ENCODE measurements at places on chromosomes 1 and 21.

GRCh38 chr21:36934864-36935420, 31.5 kb downstream of the HLCS start:
- no peak for DNase-seq

DNA sequence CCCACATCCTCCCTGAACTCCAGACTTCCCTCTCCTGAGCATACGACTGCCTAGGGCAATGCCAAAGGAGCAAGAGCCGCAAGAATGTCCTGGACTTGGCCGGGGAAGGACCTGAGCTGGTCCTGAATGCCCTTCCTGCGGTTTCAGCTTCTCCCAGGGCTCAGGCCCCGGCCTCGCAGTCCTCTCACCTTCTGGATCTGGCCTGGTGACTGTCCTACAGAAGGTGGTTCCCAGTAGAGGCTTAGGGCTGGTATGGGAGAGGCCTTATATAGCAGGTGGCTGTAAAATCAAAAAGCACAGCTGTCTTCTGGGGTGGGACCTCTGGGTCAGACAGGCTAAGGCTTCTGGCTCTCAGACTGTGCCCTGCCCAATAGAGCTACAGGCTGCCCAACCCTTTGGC, at the start of gene LYPD8:
Gene LYPD8, minus strand, starts transcription at position 243 of the 400 bp plus-strand sequence. CDS start 4,678 bp downstream, outside the sequence.
- DNase-seq: no peak

DNA sequence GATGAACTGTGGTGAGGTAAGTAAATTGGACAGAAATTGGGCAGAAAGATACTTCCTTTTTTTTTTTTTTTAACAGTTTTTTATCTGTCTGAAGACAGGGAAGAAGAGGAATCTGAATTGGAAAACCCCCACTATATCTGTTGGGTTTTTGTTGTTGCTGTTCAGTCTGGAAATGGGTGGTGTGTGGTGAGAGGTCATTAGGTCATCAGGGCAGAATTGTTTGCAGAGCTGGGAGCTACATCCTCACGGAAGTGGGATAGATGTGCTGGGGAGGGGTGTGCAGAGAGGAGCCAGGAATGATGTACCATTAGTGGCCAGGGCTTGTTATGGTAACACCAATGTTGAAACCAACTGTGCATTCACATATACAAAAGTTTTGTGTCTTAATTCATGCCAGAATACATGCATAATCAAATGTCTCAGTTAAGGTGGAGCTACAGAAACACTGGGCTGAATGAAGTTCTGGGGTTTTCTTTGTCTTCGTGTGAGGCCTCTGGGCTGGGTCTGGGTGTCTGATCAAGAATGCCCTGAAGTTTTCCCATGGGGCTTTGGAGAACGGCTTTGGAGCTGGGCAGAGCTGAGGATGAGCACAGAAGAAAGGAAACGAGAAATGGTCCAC, 12.4 kb downstream of the USP25 start:
- DNase-seq: no peak

DNA sequence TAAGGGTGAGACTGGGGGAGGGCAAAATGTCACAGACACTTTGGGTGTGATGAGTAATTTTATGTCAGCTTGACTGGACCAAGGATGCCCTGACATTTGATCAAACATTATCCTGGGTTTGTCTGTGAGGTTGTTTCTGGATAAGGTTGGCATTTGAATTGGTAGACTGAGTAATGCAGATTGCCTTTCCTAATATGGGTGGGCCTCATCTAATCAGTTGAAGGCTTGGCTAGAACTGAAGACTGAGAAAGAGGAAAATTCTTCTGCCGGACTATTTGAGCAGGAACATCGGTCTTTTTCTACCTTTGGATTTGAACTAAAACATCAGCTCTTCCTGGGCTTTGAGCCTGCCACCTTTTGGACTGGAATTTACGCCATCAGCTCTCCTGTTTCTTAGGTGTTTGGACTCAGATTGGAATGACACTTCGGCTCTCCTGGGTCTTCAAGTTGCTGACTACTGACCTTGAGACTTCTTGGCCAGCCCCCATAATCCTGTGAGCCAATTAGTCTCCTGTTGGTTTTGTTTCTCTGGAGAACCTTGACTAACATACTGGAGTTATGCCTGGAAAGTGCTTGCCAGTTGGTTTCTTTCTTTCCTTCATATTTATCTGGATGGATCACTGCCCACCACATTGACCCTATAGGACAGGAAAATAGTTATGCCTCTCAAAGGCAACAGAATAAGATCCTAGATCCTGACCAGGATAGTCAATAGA, 44.9 kb upstream of the HLX start:
- no peak for DNase-seq

DNA sequence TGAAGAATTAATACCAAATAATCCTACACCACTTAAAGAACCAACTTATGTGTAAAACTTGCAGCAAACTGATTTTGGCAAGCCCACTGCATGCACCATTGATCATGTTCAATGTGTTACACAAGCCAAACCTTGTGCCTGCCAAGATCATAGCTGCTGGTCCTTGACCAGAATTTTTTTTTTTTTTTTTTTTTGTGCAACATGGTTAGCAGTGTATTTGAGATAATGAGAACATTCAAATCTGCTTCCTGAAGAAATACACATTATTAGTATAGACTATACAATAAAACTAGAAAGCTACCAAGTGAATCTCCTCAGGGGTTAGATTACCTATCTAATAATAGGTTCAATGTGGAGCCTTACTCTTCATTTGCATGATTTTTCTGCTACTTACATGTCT, 421.0 kb downstream of the MRPL39 start:
- DNase-seq: no peak

DNA sequence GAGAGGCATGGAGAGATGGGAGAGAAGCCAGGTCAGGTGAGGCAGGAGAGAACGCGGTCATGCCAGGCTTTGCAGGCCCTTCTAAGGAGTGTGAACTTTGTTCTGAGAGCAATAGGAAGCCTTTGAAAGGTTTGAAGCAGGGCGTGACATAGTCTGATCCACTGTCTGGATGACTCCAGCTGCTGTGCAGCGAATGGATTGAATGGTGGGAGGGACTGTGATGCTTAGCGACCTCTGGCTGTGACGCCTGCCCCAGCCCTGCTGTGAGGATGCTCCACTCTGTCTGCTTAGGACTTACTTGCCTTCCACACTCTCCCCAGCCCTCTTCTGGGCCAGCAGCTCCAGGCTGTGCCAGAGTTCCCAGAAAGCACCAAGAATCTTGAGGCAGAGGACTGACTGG, 41.8 kb upstream of the POU3F1 start:
- DNase-seq: peak; percentile 58

DNA sequence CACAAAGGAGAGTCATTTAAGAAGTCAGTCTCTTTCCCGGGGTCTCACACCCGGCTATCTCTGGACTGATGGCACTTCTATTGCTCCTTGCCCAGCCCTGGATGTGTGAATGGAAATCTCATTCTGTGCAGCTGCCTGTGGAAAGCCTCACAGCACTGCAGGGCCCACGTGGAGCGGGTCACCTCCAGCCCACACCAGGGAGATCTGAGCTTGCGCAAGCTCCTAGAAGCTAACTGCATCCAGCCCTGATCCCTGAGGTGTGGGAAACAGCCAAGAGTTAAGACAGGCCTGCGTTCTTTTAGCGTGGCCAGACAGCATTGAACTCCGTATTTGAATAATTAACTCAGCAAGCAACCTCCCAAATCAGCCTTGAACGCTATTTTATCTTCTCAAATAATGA, 150.5 kb downstream of the LRIG2 start:
- no peak for DNase-seq

DNA sequence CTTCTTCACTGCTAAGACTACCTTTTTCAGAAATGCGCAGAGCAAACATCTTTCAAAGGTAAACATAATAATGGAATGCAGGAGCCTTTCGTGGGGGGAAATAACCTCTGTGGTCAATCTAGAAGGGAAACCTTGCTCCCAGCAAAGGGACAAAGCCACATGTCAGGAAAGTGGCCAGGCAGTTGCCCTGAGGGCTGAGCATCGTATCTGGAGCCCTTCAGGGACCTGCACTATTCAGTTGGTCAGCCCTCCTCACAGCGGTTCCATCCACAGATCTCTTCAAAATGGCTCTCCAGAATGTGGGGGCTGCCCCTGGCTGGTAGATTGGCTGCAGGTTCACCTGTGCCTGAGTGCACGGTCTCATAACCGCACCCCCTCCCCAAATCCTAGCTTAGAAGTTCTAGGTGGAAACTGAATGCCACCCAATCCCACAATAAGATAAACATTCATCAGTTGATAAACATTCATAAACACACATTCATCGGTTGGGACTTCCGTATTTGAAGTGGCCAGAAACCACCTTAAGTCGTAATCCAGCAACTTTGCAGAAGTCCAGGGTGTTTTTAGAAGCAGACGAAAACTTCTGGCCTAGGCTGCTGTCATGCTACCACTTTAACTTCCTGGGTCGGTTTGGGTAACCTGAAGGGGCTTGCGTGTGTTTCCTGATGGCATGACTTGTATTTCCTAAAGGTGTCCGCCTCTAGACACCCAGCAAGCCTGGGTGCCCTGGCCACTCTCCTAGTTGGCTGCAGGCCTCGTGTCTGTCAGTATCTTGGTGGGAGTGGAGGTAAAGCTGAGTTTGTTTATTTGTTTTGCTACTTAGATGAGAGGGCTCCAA, 50.5 kb downstream of the RASSF5 start:
- DNase-seq: no peak

DNA sequence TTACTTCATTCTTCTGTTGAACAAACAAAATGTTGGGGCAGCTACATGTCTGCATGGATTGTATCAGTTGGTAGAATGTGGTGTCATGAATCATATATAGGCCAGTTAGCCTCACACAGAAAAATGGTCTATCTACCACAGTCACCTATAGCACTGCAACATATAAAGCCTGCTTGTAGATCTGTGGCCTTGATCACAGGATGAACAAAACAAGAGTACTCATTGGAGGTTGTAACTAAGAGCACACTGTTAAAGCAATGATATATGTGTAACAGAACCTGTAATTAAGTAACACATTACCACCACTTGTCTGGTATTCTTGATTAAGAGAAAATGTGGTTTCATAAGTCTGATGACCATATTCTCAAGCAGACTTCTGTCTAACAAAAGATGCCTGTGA, 167.3 kb upstream of the SGIP1 start:
- DNase-seq: no peak

DNA sequence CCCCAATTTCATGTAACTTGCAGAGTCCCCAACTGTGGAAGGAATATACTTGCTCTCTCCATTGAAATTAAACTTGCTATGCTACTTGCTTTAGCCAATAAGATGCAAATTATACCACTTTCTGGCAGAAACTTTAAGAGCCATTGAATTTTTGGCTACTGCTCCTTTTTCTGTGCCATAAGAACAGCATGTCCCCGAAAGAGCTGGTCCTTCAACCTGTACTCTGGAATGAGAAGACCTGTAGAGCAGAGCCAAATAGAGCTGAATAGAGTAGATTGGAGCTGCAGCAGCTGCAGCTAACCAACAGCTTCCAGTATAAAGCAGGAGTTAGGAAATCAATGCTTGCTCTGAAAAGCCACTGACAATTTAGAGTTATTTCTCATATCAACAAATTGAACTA, 472.3 kb upstream of the B3GALT2 start:
- DNase-seq: no peak

GRCh38 chr1:15089258-15089992, 64.1 kb upstream of the TMEM51 start:
- DNase-seq: no peak

- no peak for DNase-seq
Observed at GRCh38 chr1:233224311-233224710, 71.2 kb downstream of the PCNX2 start.

DNA sequence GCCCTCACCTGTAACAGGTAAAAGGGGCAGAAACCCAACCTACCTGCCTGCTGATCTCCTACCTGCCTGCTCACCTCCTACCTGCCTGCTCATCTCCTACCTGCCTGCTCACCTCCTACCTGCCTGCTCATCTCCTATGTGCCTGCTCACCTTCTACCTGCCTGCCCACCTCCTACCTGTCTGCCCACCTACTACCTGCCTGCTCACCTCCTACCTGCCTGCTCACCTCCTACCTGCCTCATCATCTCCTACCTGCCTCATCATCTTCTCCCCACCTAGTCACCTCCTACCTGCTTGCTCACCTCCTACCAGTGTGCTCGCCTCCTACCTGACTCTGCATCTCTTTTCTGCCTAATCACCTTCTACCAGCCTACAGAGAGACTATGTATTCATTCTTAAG, 452.9 kb downstream of the MATN1 start:
- DNase-seq: no peak

- DNase-seq: no peak
Observed at GRCh38 chr1:56180520-56181190, 398.7 kb downstream of the PLPP3 start.

- DNase-seq: peak; percentile 65
Observed at GRCh38 chr1:7117399-7118281, 332.4 kb downstream of the CAMTA1 start.

- DNase-seq: no peak
Observed at GRCh38 chr21:24118738-24119459, 1488.4 kb downstream of the MRPL39 start.

DNA sequence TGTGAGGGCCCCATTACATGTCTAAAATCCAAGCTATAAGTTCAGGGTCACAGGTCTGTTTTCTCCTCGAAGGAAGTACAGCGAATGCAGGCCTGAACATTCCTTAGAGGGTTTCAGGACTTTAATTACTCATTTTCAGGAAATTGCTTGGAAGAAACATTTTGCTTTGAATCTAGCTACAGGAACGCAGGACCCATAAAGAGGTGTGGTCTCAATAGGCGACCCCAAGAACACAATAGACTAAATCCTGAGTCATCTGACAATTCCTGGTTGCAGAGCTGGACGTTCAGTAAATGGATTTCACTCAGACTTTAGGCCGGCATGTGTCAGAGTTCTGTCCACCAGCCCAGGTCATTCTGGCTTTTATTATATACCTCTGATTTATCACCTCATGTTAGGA, 1.0 kb upstream of the ERG start:
- DNase-seq: no peak

GRCh38 chr1:35264035-35264434, 4.5 kb upstream of the ZMYM4 start:
- no peak for DNase-seq

GRCh38 chr21:37165586-37165985, 92.5 kb downstream of the TTC3 start:
- no peak for DNase-seq
